ENCODE measurements at places on chromosomes 2 and 18.

GRCh38 chr2:127080226-127080937 lies 26.6 kb downstream of the BIN1 start:
- peak; percentile 59 for DNase-seq

DNA sequence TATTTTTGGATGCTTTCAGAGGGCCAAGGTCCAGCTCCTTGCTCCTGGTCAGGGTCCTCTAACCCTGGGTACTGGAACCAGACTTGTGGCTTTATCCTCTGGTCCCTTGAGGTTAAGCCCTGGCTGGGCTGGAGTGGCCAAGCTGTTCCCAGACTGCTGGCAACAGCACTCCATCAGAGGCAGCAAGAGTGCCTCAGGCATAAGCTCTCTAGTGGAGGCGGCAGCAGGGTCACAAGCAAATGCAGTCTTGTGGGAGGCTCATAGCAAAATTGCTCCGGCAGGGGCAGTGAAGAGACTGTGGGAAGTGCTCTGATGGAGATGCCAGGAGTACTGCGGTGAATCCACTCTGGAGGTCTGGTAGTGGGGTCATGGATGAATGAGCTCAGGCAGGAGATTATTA lies 128.9 kb upstream of the OTOS start:
- DNase-seq: no peak

GRCh38 chr2:45152691-45153090 lies 143.4 kb upstream of the SIX2 start:
- no peak for DNase-seq

DNA sequence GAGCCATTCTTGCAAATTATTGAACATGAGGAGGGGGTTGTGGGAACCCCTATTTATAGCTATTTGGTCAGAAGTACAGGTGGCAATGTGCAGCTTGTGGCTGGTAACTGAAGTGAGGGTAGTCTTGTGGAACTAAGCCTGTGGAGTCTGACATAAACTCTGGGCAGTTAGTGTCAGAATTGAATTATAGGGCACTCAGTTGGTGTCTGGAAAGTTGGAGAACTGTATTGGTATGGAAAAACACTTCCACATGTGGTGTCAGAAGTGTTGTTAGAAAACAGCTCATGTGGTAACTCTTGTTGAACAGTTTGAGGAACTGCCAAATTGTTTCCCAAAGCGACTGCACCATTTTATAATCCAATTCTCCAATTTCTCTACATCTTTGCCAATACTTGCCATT lies 7.5 kb downstream of the RALBP1 start:
- DNase-seq: no peak

- DNase-seq: no peak
These were observed 36.6 kb downstream of the MYOM1 start for GRCh38 chr18:3183103-3183717.

- no peak for DNase-seq
These were observed 7.9 kb upstream of the ZNF407 start for GRCh38 chr18:74589811-74590210.

- no peak for DNase-seq
These were observed 62.0 kb downstream of the MBD2 start for GRCh38 chr18:54162431-54162830.

- DNase-seq: no peak
These were observed 766.8 kb downstream of the BCL11A start for GRCh38 chr2:59786684-59787083.

DNA sequence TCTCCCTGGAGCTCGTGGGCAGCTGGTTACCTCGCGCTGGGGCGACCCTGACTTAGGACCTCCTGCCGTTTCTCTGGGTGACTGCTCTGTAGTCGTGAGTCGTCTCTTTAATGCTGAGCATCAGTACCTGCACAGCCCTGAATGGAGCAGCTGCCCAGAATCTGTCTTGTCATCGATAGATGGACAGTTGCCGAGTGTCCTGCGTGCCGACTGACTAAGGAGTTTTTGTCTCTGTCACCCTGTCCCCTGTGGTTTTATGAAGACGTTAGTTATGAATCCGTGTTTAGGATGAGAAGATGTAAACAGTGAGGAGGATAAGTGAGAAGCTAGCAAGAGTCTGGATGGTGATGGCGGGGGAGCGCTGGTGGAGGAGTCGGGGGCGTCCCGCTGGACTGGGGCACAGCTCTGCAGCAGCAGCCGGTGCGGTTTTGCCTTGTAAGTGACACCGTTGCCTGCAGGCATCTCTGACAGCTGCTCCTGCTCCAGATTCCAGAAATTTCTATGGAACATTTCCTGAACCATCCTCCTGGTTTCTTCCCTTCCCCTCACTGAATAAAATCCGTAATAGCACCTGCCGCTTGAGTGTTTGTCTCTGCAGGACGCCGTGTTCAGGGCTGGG lies 13.3 kb downstream of the AGAP1 start:
- DNase-seq: no peak

- no peak for DNase-seq
These were observed 48.2 kb downstream of the RNF138 start for GRCh38 chr18:32139835-32140283.

GRCh38 chr2:190097115-190097514 lies 34.6 kb upstream of the MSTN start:
- DNase-seq: no peak

GRCh38 chr2:182666674-182667314 lies 49.3 kb upstream of the DNAJC10 start:
- no peak for DNase-seq

GRCh38 chr2:46509804-46510203 lies 30.4 kb downstream of the TMEM247 start:
- no peak for DNase-seq

GRCh38 chr2:10052216-10052615 lies 8.9 kb downstream of the KLF11 start:
- no peak for DNase-seq

DNA sequence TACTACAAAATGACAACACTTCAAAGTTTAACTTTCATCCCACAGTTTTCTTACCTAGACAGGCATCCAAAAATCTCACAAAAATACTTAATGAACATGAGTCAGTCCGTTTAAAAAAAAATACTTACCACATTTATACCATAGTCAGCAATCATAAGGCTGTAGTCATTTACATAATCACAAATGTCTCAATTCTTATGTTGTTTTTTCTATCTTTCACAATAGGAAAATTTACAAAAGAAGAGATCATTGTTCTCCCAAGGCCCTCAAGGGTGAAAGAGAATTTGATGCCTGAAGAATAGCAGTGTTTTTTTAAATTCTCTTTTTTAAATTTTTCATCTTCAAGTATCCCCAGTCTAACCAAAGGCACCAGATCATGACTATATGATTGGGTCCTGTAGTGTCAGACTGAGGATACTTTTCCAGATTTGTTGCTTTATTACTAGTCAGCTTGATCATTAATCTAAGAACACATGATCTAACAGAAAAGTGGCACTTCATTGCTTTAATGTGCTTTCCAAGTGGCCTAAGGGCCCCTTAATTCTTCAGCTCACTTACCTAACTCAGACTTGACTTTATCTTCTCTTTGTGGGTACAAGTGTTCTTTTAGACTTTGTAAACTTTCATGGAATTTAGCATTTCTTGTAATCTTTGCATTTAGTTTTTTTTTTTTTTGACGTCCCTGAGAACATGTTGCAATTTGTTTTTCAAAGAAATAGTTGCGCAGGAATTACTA lies 4.7 kb downstream of the SCYGR5 start:
- no peak for DNase-seq

- no peak for DNase-seq
These were observed 166.5 kb upstream of the COPS8 start for GRCh38 chr2:236919209-236919608.

DNA sequence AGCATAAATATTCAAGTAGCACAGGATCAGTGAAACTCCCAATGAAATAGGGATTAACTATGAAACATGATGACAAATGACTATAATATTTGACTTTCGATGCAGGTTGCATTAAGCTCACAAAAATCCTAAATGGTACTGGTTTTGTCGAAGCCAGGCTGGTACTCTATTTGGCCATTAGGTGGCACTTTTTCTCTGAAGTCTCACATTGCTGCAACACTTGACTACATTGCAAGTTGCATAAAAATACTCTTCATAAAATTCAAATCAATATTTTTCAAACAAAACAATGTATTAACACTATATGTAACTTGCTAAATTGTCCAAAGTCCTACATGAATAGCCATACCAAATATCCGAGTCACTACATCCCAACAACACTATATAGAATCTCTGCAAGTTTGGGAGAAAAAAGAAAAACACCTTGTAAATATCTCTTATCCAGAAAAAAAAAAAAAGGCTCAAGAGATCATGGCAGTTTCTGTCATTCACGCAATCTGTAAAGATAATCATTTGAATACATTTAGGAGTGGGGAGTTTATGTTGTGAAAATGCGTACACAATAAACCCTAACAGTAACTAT lies 9.5 kb downstream of the RTTN start:
- DNase-seq: no peak

GRCh38 chr2:47225061-47225783 lies 70.1 kb upstream of the STPG4 start:
- no peak for DNase-seq

DNA sequence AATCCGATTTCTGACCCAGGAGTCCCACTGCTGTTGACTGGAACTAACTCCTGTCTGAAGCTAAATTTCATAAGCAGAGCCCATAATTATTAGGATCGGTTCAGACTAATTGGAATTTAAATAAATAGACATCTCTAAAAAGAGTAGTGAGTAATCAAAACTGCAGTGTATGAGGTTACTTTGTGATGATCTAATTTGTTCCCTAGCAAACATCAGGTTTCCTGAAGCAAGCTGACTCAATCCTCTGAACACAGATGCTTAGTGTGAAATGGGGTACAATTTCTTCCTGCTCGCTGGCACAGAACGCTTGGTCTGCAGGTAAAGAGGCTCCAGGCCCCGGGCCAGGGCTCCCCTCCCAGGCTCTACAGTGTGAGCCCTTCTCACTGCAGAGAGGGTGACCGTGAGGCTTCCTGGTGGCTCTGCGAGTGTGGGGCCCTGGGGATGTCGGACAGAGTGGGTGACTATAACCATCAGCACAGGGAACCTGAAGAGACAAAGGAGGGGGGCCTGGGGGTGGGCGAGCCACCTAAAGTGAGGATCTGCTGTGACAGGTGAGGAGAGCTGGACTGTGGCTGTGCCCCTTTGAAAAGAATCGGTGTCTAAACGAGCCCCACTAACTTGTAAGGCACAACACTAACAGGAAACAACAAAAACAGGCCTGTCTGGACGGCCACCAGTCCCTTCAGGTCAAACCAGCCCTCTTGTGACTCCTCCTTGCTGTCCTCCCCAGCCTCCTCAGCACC lies 20.2 kb downstream of the CHST10 start:
- no peak for DNase-seq

GRCh38 chr2:18345848-18346247 lies 214.6 kb downstream of the RDH14 start:
- DNase-seq: no peak

DNA sequence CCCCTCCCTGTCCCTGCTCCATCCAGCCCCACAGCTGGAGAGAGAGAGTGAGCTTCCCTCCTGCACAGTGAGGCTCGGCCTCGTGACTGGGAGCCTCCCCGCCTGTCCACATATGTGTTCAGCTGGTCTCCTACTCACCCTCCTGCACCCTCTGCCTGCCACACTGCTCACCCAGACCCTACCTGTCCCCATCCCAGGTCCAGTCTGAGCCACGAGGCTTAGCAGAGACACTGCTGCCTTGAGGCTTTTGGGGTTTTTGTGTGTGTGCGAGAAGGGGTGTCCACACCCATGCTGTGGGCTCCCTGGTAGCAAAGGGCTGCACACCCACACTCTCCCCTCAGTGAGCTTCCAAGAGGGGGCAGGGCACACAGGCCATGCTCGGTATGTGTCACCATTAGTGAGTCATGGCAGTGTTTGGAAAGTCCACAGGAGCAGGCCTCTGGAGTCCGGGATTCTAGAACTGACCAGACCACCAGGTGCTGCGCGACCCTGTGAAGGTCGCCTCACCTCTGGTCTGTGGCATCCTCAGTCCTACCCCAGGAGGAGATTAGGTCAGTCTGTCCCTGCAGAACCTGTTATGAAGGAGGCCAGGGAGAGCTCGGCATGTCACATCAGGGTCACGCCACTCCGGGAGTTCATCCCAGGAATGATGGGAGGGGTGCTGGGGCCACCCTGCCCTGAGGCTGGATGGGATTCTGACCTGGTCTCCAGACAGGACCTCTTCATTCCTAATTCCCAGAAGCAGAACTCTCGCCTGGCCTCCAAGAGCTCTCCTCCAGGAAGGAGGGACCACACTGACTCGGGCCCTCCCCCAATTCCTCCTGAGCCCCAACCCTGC lies 39.9 kb upstream of the SMAD7 start:
- DNase-seq: no peak

DNA sequence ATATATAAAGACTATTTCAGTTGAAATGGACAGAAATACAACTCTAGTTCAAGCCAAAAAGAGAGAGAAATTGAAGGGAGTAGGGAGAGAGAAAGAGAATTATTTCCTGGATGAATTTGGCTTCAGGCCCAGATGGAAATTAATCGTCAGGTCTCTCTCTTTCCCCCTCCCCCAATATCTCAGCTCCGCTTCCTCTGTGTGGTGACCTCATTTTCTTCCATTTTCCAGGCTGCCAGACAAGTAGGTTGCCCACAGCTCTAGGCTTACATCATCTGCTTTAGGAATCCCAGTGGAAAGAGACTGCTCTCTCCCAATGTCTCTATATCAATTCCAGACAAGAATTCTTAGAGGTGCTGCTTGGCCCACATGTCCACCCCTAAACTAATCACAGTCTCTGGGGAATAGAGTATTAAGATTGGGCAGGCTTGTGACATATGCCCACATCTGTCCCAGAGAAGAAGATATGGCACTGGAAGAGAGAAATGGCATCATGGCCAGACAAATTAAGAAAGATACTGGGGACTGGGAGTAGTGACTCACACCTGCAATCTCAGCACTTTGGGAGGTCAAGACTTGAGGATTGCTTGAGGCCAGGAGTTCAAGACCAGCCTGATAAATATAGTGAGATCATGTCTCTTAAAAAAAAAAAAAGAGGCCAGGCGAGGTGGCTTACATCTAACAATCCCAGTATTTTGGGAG lies 37.2 kb upstream of the CFAP36 start:
- no peak for DNase-seq

DNA sequence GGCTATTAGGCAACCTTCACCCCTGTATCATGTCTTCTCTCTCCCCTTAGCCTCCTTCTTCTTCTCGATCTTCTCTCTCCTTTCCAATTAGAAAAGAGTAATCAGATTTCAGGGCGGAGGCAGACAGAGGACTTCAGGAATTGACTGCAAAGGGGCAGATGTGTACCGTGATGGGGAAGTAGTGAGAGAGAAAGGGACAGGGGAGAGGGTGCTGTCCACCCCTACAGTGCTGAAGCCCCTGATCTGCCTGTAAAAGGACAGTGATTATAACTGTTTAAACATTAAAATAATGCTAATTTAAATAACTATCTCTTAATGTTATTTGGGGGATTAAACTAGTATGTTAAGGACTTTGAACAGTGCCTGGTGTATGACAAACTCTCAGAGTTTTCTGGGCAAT lies 178.5 kb downstream of the ACTR3 start:
- no peak for DNase-seq

DNA sequence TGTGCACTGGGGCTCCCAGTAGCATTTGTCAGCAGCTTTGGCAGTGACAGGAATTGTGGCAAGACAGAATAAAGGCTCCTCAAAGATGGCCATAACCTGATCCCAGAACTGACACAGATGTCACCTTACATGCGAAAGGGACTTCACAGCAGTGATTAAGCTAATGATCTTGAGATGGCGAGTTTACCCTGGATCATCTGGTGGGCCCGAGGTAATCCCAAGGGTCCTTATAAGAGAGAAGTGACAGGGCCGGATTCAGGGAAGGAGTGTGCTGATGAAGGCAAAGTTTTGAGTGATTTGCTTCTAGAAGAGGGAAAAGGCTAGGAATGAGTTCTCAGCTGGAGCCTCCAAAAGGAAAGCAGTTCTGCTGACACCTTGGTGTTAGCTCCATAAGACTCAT lies 333.9 kb downstream of the LPIN1 start:
- no peak for DNase-seq

GRCh38 chr2:191629001-191629453 lies 48.9 kb upstream of the NABP1 start:
- no peak for DNase-seq

All from stimulated activated CD4-positive, alpha-beta T cell treated with anti-CD3 and anti-CD28 coated beads, TNF-alpha, amount 100 ng/mL, for 24 hours (primary cell).